ENCODE measurements at places on chromosomes 4 and X.

DNA sequence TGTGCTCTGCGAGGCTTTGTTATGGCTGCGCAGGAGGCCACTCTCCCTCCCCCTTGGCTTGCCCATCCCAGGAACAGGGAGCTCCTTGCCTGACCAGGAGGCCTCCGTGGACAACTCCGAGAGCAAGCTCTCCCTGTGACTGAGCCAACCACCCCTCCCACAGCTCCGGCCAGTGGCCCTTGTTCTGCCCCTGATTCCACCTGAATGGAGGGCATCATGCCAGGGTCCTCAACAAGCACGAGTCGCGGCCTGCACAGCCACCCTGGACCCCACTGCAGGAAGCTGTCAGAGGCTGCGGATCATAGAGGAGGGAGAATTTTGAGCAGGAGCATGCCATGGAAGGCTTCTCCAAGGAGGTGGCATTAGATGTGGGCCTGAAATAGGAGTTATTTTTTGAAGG lies 44.8 kb upstream of the GRPEL1 start:
- H3K4me3 ChIP-seq = no peak overlapping the region
- no peak overlapping the region for H3K27ac ChIP-seq
- DNase-seq = no peak
- no peaks in the 10 kb centered on the region for H3K27me3 ChIP-seq
- H3K36me3 ChIP-seq = no peaks in the 10 kb centered on the region

- no peaks in the 10 kb centered on the region for H3K36me3 ChIP-seq
- no peak overlapping the region for H3K27ac ChIP-seq
- DNase-seq = no peak
- no peaks in the 10 kb centered on the region for H3K4me1 ChIP-seq
Observed at GRCh38 chrX:6465756-6466155, 69.2 kb downstream of the VCX3A start.

DNA sequence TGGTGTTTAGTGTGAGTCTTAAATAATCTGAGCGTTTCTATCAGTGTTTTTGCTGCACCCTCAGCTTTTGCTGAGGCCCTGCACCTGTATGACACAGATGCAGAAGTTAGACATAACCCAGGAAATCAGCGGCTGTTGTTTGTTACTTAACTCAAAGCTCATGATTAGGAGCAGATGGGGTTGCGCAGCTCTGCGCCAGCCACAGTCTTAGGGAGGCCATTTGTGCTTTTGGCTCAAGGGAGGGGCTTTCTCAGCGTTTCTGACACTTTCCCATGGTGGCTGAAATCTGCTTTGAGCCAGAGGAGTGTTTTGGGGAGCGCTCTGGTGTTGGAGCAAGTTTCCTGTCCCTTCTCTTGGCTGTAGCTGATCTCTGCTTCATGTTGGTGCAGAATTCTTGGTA lies 433.8 kb downstream of the NAF1 start:
- no peaks in the 10 kb centered on the region for H3K4me1 ChIP-seq
- H3K4me3 ChIP-seq = no peak overlapping the region
- H3K36me3 ChIP-seq = no peaks in the 10 kb centered on the region
- no peaks in the 10 kb centered on the region for H3K27me3 ChIP-seq
- DNase-seq = no peak
- H3K27ac ChIP-seq = no peak overlapping the region

DNA sequence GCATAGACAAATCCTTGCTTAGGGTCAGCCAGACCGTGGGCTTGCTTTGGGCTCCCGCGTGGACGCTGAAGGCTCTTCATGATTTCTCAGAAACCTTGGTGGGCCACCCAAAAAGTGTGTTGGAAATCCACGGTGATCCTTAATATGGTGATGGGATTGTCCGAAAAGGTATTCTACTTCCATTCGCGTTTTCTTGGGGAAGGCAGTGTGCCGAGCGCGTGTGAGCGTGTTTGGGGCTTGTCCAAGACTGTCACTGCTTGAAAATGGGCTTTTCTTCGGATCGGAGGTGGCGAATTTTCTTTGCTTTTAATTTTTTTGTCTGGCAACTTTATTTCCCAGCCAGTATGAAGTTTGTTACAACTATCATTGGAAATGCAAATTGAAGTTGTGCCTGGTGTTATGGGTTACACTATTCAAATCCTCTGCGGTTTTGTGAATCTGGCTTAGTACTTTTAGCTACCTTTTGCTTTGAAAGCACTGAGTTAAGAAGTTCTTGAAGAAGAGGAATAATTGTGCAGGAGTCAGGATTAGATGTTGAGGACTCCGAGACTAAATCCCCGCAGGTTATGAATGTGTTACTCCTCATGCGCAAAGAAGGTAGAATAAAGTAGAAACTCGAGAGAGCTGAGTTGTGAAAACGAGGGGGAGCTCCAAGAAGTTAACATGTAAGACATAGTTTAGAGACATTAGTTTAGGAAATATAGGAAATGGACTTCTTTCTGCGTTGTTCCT lies 3.2 kb downstream of the SPRY1 start:
- H3K36me3 ChIP-seq = peaks cover 5% of the 10 kb centered on the region
- peak overlapping the region; percentile 38 for H3K4me3 ChIP-seq
- H3K27me3 ChIP-seq = no peaks in the 10 kb centered on the region
- DNase-seq = peak; percentile 17

- H3K27me3 ChIP-seq = no peaks in the 10 kb centered on the region
- H3K4me1 ChIP-seq = no peaks in the 10 kb centered on the region
- no peaks in the 10 kb centered on the region for H3K36me3 ChIP-seq
- DNase-seq = no peak
- no peak overlapping the region for H3K27ac ChIP-seq
Observed at GRCh38 chrX:129998021-129998420, 15.6 kb downstream of the BCORL1 start.

GRCh38 chr4:74391890-74392475 lies 27.0 kb downstream of the EREG start:
- H3K36me3 ChIP-seq = no peaks in the 10 kb centered on the region
- no peaks in the 10 kb centered on the region for H3K4me1 ChIP-seq
- no peak for DNase-seq
- H3K4me3 ChIP-seq = no peak overlapping the region
- no peaks in the 10 kb centered on the region for H3K27me3 ChIP-seq

GRCh38 chr4:7364979-7365378 lies 69.8 kb downstream of the PSAPL1 start:
- no peaks in the 10 kb centered on the region for H3K27me3 ChIP-seq
- H3K4me1 ChIP-seq = peaks cover 8% of the 10 kb centered on the region
- H3K36me3 ChIP-seq = no peaks in the 10 kb centered on the region
- no peak for DNase-seq

DNA sequence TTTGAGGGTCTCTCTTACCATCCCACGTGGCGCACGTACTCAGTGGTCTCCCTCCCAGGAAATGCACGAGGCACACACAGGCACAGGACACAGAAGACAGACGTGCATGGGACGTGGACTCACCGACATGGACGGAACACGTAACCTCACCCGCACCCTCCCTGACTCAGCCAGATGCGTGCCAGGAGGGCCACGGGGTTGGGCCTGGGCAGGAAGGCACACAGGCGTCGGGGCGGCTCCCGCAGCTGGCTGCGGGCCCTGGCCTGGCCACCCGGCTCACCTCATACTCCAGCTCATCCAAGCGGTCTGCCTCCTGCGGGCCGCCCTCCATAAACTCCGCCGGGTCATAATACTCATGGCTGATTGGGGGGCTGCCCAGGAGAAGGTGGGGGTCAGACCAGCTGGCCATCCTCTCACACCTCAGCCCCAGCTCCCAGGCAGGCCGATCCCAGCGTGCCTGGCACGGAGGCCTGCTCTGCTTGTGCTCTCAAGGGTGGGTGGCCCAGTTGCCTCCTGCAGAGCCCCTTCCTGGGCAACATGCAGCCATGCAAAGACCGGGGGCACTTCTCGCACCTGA lies 12.6 kb downstream of the SSR4 start:
- DNase-seq = no peak
- no peaks in the 10 kb centered on the region for H3K36me3 ChIP-seq
- no peak overlapping the region for H3K4me3 ChIP-seq
- H3K4me1 ChIP-seq = no peaks in the 10 kb centered on the region
- H3K27me3 ChIP-seq = no peaks in the 10 kb centered on the region

- no peaks in the 10 kb centered on the region for H3K36me3 ChIP-seq
- H3K4me1 ChIP-seq = peaks cover 12% of the 10 kb centered on the region
- DNase-seq = no peak
- H3K27ac ChIP-seq = no peak overlapping the region
- H3K27me3 ChIP-seq = no peaks in the 10 kb centered on the region
Observed at GRCh38 chrX:154408659-154409221, 314 bp downstream of the DNASE1L1 start.

- no peak overlapping the region for H3K27ac ChIP-seq
- no peaks in the 10 kb centered on the region for H3K27me3 ChIP-seq
- H3K4me1 ChIP-seq = peaks cover 22% of the 10 kb centered on the region
- no peaks in the 10 kb centered on the region for H3K36me3 ChIP-seq
Observed at GRCh38 chr4:147813973-147814372, 82.1 kb downstream of the ARHGAP10 start.

GRCh38 chr4:5224340-5224739 lies 173.1 kb downstream of the STK32B start:
- no peak for DNase-seq
- H3K4me1 ChIP-seq = no peaks in the 10 kb centered on the region
- no peaks in the 10 kb centered on the region for H3K27me3 ChIP-seq
- H3K4me3 ChIP-seq = no peak overlapping the region
- H3K36me3 ChIP-seq = no peaks in the 10 kb centered on the region

DNA sequence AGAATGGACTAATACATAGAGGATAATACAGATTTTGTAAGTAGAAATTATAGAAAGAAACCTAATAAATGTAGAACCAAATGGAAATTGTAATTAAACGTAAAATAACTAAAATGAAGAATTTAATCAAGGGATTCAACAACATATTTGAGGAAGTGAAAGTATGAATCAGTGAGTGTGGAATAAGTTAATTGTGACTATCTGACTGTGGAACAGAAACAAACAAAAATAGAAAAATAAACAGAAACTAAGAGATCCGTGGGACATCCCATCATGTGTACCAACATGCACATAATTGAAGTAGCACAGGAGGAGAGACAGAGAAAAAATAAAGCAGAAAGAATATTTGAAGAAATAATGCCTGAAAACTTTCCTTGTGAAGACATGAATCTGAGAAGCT lies 208.6 kb upstream of the TACR3 start:
- H3K27ac ChIP-seq = no peak overlapping the region
- DNase-seq = no peak
- H3K36me3 ChIP-seq = no peaks in the 10 kb centered on the region
- no peaks in the 10 kb centered on the region for H3K4me1 ChIP-seq

DNA sequence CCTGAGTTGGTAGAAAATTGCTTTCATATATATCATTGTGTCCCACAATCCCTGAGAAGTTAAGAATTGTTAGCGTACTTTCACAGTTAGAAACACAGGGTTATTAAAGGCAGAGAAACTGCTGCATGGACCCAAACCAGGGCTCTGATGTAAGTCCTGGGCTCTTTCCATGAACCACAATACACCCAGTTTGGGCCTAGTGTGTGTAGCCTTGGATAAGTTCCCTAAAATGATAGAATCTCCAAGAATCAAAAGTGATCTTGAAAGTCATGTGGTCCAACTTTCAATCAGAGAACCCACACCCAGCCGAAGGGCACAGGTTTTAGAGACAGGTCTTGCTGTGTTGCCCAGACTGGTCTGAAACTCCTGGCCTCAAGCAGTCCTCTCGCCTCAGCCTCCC lies 257.8 kb upstream of the KLF3 start:
- no peak for DNase-seq
- H3K27ac ChIP-seq = no peak overlapping the region
- H3K4me1 ChIP-seq = no peaks in the 10 kb centered on the region
- H3K36me3 ChIP-seq = no peaks in the 10 kb centered on the region
- H3K4me3 ChIP-seq = no peak overlapping the region
